ENCODE measurements at places on chromosomes 2 and 18.

- DNase-seq: no peak
Measured at GRCh38 chr18:74507097-74507881, 11.1 kb downstream of the CNDP2 start.

- DNase-seq: no peak
Measured at GRCh38 chr18:24603151-24603550, 142.7 kb downstream of the HRH4 start.

DNA sequence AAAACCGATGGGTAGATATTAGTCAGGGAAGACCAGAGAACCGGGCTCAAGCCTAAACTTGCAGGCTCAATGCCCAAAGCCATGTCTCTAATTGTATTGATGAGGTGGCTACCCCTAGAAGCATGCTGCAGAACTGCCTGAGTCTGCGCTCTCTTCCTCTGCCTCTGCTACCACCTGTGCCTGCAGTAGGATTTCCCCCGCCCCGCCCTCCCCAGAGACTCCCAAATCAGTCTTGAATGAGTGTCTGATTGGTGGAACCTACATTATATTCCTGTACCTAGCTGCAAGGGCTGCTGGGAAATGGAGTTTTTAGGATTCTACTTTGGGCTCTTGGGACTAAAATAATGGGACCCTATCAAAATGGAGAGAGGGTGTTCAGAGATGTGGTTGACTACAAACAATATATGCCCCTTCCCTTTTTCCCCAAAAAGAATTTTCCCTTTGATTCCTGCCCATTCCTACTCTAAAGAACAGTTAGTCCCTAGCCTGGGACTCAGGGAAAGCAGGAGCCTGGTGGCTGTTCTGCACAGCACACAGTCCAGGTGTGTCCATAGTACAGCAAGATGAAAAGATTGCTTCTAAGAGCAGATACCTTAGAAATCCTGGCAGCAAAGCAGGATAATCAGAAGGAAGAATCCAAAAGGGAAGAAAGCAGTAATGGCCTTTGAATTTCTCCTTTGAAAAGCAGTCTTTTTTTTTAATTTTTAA, 12.5 kb downstream of the GRP start:
- no peak for DNase-seq

DNA sequence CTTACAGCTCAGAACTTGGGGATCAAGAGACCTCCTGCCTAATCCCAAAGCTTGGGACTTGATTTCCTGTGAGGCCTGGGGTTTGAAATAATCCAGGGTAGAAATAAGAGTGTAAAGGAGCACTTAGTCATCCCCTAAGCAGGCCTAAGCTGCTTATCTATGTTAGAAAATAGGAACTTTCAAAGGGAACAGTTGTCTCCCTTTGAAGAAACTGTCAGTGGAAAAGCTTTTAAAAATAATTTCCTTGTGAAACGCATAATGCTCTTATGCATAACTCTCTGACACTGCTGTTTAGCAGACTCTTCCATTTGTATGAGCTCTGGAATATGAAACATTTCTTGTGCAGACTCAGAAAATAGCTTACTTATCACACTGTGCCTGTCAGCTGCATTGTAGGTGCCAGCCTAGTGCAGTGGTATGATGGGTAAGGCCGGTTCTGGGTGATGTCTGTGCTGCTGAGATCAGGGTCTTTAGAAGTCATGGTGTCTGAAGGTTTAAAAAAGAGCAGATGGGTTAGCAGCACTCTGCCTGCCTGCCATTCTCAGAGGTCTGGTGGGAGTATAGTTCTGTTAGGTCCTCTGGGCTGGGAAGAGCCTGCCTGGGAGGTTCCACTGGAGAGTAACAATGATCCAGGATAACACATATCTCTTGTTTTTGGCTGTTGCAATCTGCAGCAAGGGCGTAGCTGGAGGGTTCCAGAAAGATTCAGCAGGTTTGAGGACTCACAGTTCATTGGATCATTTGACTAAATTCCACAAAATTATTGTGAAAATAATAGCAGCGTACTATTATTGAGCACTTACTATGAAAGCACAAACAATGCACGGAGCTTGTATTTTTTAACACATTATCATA, 283.2 kb upstream of the MEX3C start:
- DNase-seq: no peak

- DNase-seq: no peak
Measured at GRCh38 chr2:235468978-235469655, 24.7 kb upstream of the AGAP1 start.

DNA sequence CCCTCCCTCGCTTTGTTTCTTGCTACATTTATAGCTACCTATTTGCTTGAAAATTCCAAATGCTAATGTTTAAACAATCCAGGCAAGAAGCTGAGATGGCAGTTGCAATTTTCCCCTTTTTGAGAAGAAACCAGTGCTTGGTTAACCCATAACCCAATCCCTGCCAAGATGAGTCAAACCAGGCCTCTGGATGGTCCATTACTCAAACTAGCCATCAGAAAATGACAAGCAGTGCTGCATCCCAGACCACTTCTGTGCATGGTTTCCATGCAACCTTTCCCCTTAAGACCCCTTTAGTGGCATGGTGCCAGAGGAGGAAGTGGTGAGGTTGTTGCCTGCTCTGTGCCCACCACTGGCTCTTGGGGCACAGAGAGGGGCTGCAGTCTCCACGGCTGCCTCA, 131.2 kb upstream of the RMP24 start:
- DNase-seq: no peak

DNA sequence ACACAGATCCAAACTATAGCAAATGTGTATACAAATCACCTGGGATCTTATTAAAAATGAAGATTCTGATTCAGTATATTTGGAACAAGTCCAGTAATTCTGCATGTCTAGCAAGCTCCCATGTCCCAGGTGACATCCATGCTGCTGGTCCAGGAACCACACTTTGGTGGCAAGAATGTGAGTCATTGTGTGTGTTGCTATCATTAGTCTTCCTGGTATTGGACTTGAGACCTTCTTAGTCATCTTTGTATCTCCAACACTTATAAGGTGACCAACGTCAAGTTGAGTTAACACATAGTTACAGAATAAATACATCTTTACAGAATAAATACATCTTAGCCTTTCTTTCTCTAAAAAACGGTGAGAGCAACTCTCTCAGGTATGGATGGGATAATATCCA, 107.9 kb upstream of the NDUFV2 start:
- no peak for DNase-seq

DNA sequence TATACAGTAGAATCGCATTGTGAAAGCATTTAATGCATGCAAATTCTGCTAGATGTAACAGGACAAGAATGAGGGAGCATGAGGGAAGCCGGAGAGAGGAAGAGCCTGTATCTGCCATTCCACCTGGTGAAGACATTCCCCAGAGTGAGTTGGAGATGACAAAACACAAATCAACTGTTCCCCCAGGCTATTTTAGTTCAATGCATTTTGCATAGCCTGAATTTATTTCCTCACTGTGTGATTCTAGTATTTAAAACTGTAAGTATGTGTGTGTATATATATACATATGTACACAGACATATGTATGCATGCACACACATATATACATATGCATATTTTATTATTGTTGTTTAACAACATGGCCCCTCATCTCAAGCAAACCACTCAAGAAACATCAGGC, 54.7 kb downstream of the CCDC68 start:
- no peak for DNase-seq

DNA sequence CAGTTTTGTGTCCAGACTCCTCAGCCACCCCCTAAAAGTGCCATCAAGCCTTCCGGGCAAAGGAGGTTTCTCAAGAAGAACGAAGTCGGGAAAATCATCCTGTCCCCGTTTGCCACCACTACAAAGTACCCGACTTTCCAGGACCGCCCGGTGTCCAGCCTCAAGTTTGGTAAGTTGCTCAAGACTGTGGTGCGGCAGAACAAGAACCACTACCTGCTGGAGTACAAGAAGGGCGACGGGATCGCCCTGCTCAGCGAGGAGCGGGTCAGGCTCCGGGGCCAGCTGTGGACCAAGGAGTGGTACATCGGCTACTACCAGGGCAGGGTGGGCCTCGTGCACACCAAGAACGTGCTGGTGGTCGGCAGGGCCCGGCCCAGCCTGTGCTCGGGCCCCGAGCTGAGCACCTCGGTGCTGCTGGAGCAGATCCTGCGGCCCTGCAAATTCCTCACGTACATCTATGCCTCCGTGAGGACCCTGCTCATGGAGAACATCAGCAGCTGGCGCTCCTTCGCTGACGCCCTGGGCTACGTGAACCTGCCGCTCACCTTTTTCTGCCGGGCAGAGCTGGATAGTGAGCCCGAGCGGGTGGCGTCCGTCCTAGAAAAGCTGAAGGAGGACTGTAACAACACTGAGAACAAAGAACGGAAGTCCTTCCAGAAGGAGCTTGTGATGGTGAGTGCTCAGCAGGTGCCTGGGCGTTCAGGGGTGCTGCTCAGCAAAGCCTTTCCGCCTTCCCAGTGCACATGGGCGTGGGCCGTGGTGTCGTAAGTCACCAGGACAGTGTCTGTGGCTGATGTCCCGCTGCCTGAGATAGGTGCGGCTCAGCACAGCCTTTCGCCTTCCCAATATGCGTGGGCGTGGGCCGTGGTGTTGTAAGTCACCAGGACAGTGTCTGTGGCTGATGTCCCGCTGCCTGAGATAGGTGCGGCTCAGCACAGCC, 91.0 kb downstream of the SH3BP4 start:
- DNase-seq: no peak
